ENCODE measurements at places on chromosomes 1 and 21.

DNA sequence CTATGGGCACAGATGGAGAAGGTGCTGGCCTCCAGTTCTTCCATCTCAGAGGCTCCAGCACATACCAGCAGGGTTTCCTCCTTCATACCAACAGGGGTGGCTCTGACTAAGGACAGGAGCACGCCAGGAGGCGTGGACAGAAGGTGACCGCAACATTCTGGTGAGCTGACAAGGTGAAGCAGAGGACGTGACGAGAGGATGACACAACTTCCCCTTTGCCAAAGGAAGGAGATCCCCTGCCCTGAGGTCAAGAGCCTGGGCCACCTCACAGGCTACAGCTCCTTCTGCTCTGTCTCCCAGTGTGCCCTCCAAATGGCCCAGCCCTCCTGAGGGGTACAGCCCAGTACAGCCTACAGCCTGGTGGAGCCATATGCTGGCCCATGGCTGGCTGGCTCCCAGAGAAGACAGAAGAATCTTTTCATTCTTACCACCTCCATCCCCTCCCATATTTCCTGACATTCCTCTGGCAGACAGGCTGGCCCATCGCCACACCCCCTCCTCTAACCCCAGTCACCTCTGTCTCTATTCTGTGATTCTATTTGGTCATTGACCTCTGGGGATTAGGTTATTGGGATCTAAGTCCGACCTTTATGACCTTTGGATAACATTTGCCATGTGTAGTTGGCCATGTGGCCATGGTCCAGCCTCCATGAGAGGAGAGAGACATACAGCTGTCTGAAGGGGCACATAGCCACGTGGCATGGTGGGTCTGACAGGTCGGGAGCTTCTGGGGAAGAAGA is 5.1 kb upstream of the LAMB3 start:
- no peak for DNase-seq

DNA sequence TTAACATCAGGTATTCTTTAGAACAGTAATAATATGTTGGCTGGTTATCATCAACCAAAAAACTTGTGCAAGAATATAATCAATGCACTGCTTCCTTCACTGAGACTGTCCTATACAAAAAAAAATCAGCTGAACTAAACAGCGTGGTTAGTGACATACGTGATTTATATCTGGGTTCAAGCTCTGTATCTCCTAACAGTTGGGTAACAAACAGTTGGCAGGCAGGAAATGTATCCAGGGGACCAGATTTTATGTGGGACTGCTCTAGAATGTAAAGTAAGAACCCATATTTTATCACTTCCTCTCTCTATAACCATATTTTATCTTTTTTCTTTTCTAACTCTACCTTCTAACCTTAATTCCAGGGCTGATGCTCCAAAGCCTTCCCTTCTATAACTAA is 8.0 kb downstream of the ACBD6 start:
- no peak for DNase-seq

DNA sequence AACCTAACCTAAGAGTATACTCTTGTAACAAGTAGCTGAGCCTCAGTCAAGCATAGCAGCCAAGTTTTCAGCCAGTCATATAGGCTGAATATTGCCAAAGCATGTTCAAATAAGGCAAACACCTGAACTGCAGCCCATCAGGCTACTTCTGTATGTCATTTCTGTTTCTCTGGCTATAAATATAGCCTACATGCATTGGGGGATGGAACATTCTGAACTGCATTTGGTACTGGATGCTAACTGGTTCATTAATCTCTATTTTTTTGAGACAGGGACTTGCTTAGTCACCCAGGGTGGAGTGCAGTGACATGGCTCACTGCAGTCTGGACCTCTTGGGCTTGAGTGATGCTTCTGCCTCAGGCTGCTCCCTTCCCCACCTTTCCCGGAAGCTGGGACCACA is 37.3 kb downstream of the MAST2 start:
- DNase-seq: peak; percentile 38

GRCh38 chr1:115211071-115211745 is 121.9 kb upstream of the TSPAN2 start:
- no peak for DNase-seq

DNA sequence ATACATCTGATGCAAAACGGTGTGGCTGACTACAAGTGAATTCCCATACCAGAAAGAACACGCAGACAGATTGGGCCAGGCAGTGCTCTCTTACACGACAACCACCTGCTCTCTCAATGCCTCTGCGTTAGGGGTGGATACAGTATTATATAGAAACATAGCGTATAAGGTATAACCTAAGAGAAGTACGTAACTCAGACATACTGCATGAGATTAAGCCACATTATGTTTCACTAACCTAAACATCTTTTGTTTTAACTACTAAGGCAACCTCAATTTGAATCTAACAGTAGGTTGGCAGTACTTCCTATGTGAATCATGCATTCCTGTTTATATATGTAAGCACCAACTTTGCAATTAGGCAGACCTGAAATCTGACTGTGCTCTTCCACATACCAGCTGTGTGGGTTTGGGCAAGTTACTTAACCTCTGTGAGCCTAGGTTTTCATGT is 58.1 kb upstream of the COA6 start:
- DNase-seq: no peak

- DNase-seq: no peak
Observed at GRCh38 chr1:98792123-98792522, 130.6 kb downstream of the SNX7 start.

GRCh38 chr1:47805018-47805417 is 192.2 kb downstream of the TRABD2B start:
- DNase-seq: no peak

DNA sequence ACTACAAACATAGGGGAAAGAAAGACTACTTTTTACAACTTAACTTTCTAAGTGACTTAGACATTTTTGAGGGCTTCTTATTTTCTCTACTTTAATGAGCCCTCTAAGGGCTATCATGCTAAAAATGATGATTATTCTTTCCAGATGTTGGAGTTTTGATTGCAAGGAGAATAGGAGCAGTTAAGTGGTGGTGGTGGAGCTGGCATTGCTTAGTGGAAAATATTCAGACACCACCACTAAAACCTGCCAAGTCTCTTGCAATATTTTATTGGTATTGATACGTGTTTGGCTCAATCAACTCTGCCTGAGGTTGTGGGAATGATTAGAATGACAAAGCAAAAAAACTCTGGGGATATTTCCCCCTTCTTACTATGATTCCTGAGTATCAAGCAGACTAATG is 82.6 kb upstream of the PTGFR start:
- DNase-seq: no peak

DNA sequence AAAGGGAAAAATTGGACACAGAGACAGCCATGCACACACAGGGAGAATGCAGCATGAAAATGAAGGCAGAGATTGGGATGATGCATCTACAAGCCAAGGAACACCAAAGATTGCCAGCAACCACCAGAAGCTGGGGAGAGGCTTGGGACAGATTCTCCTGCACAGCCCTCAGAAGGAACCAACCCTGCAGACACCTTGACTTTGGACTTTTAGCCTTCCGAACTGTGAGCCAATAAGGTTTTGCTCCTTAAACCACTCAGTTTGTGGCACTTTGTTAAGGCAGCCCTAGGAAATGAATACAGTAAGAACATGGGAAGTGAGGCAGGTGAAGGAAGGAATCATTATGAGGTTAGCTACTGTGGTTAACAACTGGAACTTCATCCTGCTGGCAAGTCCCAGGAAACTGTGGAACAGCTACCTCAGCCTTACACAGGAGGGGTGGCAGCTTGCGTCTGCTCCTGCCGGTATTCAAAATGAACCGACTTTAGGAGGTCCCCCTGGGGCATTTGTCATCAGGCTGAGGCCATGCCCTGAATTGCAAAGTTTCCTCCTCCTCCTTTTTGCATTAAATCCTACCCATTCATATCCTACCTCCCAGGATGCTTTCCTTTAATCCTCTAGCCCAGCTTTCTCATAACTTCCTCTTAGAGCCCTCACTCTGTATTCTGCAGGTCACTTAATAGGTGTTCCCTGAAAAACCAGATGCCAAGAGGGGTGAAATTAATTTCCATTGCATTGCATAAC is 15.4 kb downstream of the CD247 start:
- DNase-seq: no peak

DNA sequence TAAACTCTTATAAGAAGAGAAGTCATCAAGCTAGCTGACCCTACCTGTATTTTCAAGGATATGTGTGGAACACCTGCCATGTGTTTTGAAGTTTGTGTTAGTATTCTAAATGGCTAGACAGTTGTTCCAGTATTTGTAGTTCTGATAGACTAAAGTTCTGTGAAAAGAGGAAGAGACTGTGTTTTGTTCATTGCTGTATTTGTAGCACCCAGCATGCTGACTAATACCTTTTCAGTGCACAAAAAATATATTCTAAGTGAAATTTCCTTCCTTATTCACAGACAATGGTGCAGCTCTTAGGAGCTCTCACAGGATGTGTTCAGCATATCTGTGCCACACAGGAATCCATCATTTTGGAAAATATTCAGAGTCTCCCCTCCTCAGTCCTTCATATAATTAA is 8.2 kb upstream of the METTL18 start:
- DNase-seq: no peak

- DNase-seq: no peak
Observed at GRCh38 chr1:82503822-82504221, 703.1 kb downstream of the ADGRL2 start.

- DNase-seq: no peak
Observed at GRCh38 chr1:63636192-63637105, 43.2 kb downstream of the PGM1 start.

- no peak for DNase-seq
Observed at GRCh38 chr1:61131716-61132115, 49.4 kb downstream of the NFIA start.

DNA sequence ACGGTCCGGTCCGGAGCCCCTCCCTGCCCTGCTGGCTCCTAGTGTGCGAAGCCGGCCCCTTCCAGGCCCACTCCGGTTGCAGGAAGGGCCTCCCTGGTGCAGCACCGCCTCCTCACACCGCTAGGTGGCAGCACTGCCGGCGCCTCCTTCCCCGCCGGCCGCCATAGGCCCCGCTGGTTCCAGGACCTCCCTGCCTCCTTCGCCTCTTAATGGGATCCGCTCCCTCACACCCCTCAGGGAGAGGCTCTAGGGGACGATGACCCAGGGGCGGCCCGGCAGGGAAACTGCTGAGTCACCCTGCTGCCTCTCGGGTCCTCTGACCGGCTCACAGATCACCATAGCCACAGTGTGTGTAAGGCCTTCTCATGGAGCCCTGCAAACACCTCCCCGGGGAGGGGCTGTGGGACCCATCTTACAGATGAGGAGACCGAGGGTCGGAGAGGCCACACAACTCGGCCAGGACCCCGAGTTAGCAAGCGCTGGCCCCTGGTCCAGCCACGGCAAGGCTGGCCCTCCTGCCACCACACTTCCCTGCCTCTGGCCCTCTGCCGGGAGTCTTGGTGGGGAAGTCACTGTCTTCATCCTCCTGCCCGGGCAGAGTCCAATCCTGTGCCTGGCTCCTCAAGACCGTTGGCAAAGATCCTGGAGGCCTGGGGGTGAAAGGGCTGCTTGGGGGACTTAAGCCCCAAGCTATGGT is 1.6 kb upstream of the AJAP1 start:
- no peak for DNase-seq

GRCh38 chr1:184958554-184959353 is 15.6 kb downstream of the NIBAN1 start:
- no peak for DNase-seq

DNA sequence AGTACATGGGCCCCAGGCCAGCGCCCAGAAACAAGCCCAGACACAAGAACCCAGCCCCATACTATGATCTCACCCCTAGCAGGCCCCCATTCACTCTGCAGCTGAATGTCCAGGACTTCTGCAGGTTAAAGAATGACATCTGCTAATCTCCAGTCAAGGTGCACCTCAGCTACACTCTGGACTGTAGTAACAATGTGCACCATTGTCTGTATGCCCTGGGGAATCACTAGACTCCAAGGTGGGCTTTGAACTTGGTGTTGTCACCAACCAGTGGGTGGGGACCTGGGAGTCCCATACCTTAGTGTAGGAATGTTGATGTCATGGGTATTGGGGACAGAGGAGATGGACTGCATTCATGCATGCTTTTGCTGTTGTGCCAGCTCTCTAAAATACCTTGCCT is 10.3 kb downstream of the KCNE1 start:
- DNase-seq: no peak

- DNase-seq: no peak
Observed at GRCh38 chr1:6260961-6261614, at the start of gene GPR153. Gene GPR153, minus strand, starts transcription at chr1:6261098. Its CDS starts 6,193 bp downstream, at chr1:6254905.

- DNase-seq: no peak
Observed at GRCh38 chr1:63984930-63985290, 211.1 kb downstream of the ROR1 start.

DNA sequence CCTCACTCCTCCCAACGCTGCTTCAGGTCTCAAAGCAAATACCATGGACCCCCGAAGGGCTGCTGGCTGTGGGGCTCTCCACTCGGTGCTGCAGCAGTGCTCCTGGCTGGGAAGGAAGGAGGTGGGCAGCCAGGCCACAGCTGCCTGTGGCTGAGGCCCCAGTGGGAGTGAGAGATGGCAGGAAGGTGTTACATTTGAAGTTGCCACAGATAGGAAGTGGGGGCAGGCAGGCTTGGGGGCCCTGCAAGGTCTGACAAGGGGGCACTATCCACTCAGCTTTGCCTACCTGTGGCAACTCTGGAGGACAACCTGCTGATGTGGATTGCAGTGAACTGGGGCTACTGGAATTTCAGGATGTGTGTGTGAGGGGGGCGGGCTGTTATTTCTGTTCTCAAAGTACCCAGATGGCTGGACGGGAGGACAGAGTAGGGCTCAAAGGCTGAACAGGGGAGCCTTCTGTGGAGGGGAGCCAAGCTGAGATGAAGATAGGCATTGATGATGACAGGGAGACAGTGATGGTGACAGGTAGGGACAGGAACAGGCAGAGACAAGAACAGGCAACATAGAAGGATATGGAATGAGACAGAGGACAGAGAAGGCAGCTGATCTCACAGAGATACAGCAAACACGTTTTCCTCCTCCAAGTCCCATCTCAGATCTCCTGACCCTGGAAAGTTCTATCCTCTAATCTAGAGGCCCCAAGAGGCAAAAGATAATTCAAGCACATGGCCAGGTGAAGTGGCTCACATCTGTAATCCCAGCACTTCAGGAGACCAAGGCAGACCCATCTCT is 1.8 kb downstream of the ZNF683 start:
- no peak for DNase-seq

GRCh38 chr1:12473596-12474362 is 144.2 kb downstream of the DHRS3 start:
- no peak for DNase-seq

GRCh38 chr21:31713973-31714740 is 17.8 kb downstream of the SCAF4 start:
- DNase-seq: no peak

DNA sequence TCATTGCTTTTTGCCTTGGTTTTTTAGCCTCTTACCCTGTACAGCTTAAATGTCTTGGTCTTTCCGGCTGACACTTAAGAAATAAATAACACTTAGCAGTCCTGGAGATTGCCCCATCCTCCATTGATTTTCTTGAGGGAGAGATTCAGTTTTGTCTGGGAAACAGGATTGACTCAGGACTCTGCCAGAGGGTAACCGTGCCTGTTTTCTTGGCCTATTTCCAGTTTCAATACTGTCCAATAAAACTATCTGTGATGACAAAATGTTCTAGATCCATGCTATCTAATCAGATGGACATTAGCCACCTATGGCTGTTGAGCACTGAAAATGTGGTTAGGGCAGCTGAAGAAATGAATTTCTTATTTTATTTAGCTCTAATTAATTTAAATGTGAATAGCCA is 216.1 kb downstream of the DUSP10 start:
- no peak for DNase-seq

- no peak for DNase-seq
Observed at GRCh38 chr21:14926186-14926585, 138.6 kb downstream of the NRIP1 start.

GRCh38 chr1:200029035-200029821 is 1.7 kb downstream of the NR5A2 start:
- no peak for DNase-seq

GRCh38 chr1:86953167-86953566 is 38.7 kb downstream of the HS2ST1 start:
- no peak for DNase-seq

GRCh38 chr1:27521861-27522431 is 32.0 kb upstream of the WASF2 start:
- DNase-seq: no peak

All from LNCaP clone FGC (cell line).